ENCODE measurements at places on chromosomes 1 and 21. TPM values are rescaled to one million over a fixed set of nuclear protein-coding genes. Genes with fewer than 3 reads are reported as not detected.
A peak's percentile ranks its signal among the peaks of the same experiment; 100 is the strongest.

GRCh38 chr21:43853851-43854772 lies 10.9 kb upstream of the AGPAT3 start:
- DNase-seq: peak; percentile 58

OR2M2 gene
- not detected for total RNA-seq

TMCC2 gene
- total RNA-seq: 24.0 TPM

- DNase-seq: no peak
Observed at GRCh38 chr1:45834689-45835088, 31.3 kb downstream of the MAST2 start.

NR1I3 gene
- total RNA-seq: not detected

DNA sequence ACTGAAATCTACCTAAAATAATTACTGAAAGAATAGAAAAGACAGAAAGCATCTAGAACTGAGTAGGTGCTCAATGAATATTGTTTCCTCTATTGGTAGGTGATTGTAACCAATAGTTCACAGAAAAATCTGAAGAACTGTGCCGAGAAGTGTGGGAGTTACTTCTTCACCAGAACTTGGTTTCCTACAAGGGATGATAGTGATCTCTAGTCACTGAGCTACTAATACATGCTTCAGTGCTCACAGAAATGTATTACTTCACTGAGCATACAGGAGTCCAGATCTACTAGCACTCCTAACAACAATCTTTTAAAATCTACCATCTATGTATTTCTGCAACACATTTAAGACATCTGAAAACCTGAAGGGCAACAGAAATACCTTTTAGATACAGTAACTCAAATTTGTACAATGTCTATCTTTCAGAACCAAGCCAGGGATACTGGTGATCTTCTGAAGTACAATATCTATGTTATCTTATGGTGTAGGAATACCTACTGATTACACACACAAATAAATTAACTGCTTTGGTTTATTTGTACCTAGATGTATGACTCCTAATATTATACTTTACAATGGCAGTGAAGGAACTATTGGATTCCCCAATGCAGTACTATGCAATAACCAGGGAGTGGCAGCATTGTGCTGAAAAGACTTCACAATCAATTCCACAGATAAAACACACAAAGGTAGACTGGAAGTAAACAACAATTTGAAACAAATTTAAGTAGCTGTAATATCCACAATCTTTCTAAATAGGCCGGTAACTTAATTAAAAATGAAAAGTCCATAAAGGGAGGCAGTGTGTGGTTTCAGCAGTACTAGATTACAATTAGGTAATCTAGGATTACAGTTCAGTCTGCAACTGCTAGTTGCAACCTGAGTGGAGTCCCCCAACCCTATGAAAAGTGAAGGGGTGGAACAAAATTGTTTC lies 243.0 kb downstream of the SLC45A1 start:
- DNase-seq: peak; percentile 76

DNA sequence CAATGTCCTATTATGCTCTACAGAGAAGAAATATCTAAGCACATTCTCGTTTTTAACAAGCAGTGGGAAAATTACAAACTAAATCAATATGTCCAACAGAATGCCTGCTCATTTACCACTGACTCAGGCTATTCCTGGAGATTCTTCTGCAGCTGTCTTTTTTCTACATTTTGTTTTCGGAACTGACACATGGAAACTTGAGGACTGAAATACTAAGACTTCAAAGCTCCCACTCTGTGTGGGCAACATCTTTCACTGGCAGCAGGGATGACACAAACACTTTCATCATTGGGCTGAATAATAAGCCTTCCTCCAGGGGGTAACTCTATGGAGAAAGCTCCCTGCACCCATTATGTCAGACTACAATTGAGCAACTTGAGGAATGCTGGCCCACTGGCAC lies 175.5 kb upstream of the NCAM2 start:
- no peak for DNase-seq

LAPTM5 gene
- 150 TPM for total RNA-seq

DENND2D gene
- 118 TPM for total RNA-seq

DNA sequence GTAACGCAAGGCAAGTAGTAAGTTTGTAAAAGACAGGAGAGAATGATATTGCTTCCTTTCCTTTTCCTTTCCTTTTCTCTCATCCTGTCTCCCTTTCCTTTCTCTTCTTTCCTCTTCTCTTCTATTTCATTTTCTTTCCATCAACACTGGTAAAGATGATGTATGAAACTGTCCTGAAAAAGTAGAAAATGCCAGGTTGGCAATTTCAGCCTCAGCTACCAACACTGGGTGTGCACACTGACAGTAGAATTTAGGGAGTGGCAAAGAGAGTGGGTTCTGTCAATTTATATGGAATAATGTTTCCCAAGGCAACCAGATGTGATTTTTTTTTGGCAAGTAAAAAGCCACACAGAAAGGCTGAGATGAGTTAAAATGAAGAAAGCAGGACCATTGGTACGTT lies 155.7 kb upstream of the ZRANB2 start:
- no peak for DNase-seq

DNA sequence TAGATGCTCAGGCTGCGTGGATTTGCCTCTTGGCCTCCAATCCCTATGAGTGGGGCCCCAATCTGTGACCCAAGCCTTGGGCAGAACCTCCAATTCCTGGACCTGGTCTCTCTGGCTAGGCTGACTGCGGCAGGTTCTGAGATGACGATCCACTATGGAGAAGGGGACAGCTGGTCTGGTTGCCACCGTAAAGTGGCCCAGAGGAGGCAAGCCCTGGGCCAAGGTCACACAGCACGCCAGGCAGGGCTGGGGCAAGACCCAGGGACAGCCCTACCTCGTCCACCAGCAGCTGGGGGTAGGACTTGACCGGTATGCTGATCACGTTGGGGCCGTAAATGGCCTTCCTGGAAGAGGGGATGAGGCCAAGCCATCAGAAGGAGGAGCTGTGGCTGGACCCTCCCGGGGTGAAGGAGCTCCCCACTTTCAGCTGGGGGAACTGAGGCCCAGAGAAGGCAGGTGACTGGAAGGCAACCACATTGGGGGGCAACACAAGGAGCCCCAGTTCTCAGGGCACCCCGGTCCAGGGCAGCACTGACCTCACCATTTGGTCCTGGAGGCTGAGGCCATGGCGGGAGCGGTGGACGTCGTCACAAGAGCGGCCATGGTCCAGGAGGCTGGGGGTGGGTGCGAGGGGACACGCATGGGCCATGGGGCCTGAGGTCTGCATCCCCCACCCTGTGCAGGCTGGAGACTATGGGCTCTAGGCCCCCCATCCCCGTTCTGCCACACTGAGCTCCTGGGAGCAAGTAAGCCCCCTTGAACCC lies 9.8 kb downstream of the ATP13A2 start:
- DNase-seq: no peak

DNA sequence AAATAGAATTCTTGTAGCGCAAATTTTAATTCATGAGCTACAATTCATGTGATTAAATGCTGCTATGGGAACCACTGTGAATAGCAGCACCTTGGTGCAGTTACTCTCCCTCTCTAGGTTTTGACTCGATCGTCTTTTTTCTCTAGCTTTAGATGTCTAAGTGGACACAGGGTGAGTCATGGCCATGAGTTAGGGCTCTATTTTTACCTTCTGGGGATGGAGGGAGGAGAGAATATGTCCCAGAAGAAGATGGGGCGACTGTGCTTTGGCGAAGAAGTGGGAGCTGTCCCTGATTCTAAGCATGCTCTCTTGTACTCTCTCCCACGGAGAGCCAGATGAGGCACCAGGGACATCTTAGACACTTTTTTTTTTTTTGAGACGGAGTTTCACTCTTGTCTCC lies 1.6 kb upstream of the OR2B11 start:
- DNase-seq: no peak

DNA sequence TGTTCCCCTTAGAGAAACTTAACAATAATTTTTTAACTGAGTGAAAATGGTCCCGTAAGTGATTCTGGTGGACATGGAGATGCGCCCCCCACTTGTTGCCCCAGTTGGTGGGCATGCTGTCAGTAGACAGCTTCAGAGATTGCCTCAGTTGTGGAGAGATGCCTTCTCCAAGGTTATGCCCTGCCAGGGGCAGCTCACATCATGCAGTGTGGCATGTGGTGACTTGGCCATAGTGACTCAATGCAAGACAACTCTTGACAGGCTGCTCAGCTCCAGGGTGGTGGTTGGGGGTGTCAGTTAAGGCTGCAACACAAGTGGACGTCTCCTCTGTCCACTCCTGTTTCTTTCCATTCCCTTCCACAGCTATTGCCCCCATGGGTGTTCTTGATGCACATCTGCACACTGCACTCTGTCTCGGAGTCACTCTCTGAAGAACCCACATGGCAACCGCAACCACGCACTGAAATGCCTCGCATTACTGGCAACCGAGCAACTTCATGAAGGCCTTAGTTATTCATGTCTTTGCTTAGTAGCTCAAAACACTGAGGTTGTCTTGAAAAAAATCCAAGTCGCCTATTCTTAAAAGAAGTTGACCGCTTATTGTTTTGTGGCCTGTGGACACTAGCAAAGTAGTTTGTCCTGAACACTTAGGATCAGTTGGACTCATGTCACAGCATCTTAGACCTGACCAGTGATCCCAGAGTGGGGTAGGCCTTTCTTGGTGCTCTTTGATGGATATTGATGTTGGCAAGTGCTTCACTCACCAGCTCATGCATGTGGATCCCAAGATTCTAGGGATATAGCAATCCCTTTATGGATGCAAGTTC lies 54.8 kb upstream of the USP1 start:
- DNase-seq: no peak

DNA sequence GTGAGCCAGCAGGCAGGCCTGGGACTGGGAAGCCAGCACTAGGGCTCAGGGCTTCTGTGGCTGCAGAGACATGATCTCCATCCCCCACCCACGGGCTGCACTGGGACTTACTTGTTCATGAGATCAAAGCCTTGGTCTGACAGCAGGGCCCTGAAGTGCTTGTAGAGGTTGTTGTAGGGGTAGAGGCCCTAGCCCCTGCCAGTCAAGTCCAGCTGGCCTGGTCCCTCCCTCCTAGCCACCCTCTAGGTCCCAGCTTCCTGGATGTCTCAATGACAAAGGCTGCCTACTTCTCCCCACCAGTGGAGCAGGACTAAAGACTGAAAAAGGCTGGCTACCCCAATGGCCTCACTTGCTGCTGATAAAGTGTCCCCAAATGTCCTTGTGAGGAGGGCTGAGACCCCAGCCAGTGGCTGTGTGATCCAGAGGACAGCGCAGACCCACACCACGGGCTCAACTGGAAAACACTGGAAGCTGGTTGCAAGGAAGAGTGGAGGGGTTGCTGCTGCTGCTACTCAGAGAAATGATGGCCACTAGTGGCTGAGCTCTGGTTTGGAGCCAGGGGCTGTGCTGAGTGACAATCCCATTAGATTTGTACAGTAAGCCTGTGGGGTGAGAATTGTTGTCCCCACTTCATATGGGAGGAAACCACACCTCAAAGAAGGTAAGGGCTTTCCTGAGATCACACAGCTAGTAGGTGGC lies 1.4 kb downstream of the HTR1D start:
- no peak for DNase-seq

GRCh38 chr21:28283641-28284490 lies 708.8 kb downstream of the LTN1 start:
- DNase-seq: no peak

DNA sequence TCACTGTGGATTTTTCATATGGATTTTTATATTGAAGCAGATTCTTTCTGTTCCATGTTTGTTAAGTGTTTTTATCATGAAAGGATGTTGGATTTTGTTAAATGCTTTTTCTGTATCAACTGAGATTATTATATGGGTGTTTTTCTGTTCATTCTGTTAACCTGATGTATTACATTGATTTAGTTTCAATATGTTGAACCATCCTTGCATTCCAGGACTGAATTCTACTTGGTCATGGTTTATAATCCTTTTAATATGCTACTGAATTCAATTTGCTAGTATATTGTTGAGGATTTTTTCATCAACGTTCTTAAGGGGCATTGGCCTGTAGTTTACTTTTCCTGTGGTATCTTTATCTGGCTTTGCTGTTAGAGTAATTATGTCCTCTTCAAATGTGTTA lies 55.8 kb downstream of the CCDC30 start:
- DNase-seq: no peak

FAM72C gene
- 6.0 TPM for total RNA-seq

AMY1A gene
- not detected for total RNA-seq

HOOK1 gene
- 1.1 TPM for total RNA-seq

AVPR1B gene
- total RNA-seq: not detected

TMEM82 gene
- not detected for total RNA-seq

GRCh38 chr1:20199403-20199802 lies 13.1 kb upstream of the PLA2G2C start:
- DNase-seq: no peak

FBXO28 gene
- 32.4 TPM for total RNA-seq

DNA sequence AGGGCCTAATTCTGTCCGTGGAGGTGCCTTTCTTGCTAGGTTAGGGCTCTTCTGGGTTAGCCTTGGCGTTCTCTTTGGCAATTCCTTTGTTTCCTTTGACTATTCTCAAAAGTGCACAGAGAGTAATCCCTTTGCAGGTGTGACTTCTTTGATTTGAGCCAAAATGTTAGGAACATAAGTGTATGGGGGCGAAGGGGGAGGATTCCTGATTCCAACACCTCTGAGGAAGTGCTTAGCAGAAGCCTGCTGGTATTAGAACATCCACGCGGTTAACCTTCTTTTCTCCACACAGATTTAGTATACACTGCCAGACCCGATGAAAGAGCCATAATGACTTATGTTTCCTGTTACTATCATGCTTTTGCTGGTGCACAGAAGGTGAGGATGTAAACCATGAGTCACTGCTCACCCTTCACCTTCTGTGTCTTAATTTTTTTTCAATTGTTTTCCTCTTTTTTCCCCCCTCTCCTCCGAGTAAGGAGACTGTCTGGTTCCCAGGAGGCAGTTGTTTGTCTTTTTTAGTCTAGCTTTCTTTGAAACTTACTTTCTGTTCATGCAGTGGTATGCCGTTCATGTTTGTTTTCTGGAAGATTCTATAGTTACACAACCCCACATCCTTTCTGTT lies 48.0 kb downstream of the ACTN2 start:
- no peak for DNase-seq

- no peak for DNase-seq
Observed at GRCh38 chr21:25838809-25839208, 104.0 kb downstream of the GABPA start.

GRCh38 chr1:30635391-30635975 lies 87.9 kb downstream of the MATN1 start:
- DNase-seq: no peak

- no peak for DNase-seq
Observed at GRCh38 chr1:84246213-84246612, 55.3 kb upstream of the SAMD13 start.

GRCh38 chr1:185843986-185844385 lies 109.8 kb downstream of the HMCN1 start:
- no peak for DNase-seq

DNA sequence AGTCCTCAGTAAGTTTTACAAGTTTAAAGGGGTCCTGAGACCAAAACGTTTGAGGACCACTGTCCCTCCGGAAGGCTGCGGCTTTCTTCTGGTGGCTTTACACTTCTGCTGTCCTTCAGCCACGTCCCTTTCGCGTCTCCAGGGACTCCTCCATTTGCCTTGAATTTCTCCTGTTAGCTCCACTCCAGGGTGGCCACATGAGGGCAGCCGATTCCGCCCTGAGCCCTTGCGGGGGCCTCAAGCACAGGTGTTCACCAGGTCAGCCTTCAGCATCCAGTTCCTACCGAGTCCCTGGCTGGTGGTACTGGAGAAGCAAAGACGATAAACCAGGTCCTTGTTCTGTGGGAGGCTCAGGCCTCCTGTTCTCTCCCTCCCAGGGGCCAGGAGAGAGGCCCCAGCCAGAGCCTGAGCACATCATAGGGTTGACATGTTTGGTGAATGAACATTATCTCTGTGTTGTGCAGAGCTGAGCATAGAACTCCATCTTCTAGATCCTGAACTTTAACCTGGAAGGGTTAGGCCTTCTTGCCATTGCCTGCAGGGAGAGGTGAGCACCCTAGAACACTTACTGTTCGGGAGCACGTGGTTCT lies 27.4 kb upstream of the COQ8A start:
- DNase-seq: no peak
